ENCODE measurements at places on chromosomes 5 and 9. TPM values are rescaled to one million over a fixed set of nuclear protein-coding genes. Genes with fewer than 3 reads are reported as not detected.

DNA sequence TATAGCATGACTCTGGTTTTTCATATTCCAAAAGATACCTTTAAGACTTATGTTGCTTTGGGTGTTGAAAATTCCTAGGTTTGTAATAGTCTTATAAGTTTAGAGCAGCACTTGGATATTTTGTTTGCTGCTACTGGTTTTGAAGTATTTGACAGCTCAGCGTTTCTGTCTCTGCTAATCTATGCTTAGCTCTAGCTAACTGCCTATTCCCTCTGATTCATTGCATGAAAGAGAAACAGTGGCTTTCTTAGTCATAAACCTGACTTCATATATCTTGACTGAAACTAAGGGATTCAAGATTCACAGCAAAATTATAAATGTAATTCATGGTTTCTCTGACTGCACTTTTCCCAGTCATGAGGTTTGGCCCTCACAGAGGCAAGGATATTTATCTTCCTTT, 35.6 kb upstream of the ANXA1 start:
- DNase-seq, result no peak

DNA sequence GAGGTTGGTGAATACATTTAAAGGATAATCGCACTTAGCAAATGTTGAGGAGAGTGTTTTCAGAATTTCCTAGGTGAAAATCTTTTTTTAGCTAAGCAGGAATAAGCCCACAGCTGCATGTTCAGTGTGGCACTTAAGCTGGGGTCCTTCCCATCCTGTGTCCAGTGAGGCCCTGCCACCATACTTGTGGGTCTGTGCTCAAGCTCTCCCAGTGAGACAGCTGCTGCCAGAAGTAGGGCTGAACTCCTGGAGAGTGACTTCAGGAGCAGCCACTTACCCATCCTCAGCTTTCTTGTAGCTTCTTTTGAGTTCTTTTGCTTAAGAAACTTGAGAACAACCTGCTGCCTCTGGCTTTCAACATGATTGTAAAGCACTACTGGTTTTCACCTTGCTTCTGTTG, 110.0 kb upstream of the DHFR start:
- no peak for DNase-seq

DNA sequence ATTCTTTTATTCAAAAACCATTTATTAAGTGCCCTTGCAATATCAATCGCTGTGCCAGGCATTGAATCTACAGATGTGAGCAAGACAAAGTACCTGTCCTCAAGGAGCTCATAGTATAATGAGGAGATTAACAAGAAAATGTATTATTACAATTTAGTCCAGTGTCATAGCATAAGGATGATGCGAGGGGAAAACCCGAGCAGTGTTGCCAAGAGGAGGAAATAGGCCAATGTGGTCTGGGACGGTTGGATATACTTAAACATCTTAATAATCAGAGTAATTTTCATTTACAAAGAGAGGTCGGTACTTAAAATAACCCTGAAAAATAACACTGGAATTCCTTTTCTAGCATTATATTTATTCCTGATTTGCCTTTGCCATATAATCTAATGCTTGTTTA, 18.5 kb downstream of the CD274 start:
- DNase-seq, result no peak

DNA sequence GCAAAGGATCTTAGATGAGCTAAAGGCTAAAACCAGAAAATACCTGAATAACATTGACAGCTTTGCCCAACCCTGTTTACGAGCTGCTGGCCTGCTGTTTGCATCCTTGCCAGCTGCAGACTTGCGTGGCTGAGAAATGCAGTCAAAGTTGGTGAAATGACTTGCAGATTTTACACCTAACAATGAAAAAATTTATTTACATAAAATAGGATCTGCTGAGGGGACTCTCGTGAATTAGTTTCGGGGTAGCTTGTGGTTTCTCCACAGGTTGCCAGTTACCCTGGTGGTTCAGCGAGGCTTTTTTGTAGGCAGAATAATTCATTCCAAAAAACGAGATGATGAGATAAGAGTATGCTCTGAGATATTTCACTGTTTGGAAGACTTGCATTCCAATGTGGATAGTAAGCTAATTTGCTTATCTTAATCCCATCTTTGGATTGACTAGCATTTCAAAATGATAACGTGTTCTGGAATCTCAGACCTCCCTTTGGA, 65.7 kb upstream of the FANCC start:
- no peak for DNase-seq

DNA sequence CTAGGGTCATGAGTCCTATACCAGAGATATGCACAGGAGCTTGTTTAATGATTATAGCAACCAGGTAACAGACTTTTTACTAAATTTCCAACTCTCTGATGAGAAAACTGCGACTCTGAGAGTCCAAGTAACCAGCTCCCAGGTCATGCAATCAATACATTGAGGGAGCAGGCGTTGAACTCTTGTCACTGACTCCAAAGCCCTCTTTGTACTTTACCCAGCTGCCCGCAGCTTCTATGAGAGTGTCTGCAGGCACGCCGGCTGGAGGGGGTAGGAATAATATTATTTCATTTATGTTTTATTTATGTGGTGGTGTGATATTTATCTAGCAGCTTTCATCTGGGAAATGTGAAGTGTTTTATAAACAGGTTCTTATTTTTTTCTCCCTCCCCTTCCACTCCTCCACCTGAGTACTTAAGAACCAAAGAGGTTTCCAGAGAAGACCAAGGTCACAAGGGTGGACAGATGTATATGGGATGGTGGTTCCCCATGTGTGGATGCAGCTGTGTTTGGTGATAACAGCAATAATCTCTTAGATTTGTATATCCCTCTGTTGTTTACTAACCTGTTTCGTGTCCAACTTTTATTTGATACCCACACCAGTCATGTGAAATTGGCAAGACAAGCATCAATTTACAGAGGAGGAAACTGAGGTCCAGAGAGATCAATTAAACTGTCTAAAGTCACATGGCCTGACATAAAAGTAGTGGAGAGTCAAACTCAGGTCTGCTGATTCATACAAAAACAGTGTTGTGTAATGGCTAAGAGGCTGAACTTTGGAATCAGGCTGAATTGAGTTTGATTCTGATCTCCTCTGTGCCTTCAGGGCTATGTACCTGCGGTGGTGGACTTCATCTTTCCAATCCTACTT, 140.2 kb upstream of the TRIM32 start:
- DNase-seq, result no peak

DNA sequence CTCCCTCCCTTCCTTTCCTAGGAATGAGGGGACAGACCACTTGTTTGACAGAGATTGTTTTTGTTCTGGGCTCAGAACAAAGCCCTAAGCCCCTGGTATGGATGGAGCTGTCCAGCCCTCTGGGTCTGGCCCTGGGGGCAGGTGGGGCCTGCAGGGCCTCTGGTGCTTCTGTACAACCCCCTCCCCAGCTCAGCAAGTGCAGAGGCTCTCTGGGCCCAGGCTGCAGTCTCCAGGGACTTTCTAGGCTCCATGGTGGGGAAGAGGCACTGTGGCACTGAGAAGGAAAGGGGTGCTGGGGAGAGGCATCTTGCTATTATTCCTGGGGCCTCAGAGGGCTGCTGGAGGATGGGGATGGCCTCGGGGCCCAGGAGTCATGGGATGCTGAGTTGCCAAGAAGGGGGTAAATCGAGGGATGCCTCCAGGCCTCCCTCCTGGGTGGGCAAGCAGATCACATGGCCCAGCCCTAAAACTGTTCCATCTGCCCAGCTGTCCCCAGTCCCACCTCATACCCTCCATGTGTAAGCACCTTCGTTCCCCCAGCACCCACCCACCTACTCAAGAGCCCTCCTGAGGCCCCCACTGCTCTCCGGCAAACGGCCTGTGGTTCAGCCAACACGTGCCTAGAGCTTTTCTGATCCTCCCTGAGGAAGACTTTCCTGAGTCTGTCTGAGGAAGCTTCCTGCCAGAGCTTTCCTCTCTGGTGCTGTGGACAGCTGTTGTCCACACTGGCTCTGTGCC, 225.7 kb downstream of the CACNA1B start:
- no peak for DNase-seq

- no peak for DNase-seq
Measured at GRCh38 chr5:79062436-79062835, 7.0 kb downstream of the DMGDH start.

The GTF2H2 gene
- 7.5 TPM for total RNA-seq

The COL15A1 gene
- 8.0 TPM for total RNA-seq

The GARIN3 gene
- total RNA-seq, result not detected

Measured in suprapubic skin (tissue), 4 donors.